ENCODE measurements at places on chromosomes 7 and 10. TPM values are rescaled to one million over a fixed set of nuclear protein-coding genes. Genes with fewer than 3 reads are reported as not detected.

The PTPRE gene
- 26.0 TPM for polyA plus RNA-seq

The ZNF804B gene
- not detected for polyA plus RNA-seq

The BMPR1A gene
- 6.4 TPM for polyA plus RNA-seq

The LRMDA gene
- not detected for polyA plus RNA-seq

The LMOD2 gene
- not detected for polyA plus RNA-seq

The VGF gene
- not detected for polyA plus RNA-seq

The FRAT1 gene
- polyA plus RNA-seq = 13.3 TPM

The ZSCAN21 gene
- polyA plus RNA-seq = 8.2 TPM

The C10orf105 gene
- polyA plus RNA-seq = 0.23 TPM

The CSGALNACT2 gene
- polyA plus RNA-seq = 23.7 TPM

The FAM24B gene
- 8.5 TPM for polyA plus RNA-seq

The HOXA2 gene
- not detected for polyA plus RNA-seq

The PRLHR gene
- not detected for polyA plus RNA-seq

The ZNF503 gene
- not detected for polyA plus RNA-seq

The PIK3AP1 gene
- polyA plus RNA-seq = 37.0 TPM

The HTR5A gene
- polyA plus RNA-seq = not detected

The TMEM130 gene
- polyA plus RNA-seq = not detected

DNA sequence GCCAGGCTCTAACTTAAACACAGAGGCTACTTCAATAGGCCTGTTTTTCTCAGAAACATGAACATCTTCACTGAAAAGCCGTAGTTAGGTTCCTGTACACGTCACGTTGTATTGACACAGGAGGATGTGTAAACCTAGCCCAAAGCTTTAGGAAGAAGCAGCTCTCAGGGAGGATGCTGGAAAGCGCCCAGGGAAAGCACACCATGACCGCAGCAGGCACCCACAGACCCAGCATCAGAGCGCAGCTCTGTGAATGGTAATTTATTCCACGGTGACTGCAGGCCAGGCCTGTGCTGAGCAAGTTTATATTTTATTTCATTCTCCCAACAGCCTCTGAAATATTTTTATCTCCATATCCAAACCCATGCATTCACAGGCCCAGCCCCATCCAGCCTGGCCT is 51.1 kb downstream of the ASB13 start:
- DNase-seq = no peak

- no peak for DNase-seq
Observed at GRCh38 chr7:36310897-36311296, 78.8 kb upstream of the ANLN start.

DNA sequence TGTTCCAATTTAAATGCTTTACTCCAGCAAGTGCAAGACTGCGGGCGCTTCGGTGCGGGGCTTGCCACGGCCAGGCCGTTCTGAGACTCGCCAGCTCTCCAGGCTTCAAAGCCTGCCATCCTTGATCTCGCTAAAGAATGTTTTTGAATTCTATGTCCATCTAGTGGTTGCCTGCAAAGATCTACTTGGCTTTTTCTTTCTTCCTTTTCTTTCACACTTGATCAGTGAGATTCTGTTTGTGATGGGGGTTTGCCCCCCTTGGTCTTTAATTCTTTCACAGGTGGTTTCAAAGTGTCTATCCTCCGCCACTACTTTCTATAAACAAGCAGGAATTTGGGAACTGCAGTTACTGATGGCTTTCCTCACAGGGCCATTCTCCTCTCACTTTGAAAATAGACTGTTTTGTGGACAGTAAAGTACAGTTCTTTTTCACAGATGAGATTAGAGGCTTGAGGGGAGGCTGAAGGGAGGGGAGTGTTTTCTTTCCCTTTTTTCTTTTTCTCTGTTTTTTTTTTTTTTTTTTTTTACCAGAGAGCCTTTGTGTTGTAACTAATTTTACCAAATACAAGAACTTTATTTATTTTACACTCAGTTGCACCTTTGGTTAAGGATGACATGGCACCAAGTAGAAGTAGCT is 15.2 kb upstream of the FBXW4 start:
- no peak for DNase-seq

- DNase-seq = no peak
Observed at GRCh38 chr7:155529346-155529745, 17.0 kb downstream of the CNPY1 start.

GRCh38 chr10:132738454-132739224 is 47.3 kb downstream of the NKX6-2 start:
- no peak for DNase-seq

DNA sequence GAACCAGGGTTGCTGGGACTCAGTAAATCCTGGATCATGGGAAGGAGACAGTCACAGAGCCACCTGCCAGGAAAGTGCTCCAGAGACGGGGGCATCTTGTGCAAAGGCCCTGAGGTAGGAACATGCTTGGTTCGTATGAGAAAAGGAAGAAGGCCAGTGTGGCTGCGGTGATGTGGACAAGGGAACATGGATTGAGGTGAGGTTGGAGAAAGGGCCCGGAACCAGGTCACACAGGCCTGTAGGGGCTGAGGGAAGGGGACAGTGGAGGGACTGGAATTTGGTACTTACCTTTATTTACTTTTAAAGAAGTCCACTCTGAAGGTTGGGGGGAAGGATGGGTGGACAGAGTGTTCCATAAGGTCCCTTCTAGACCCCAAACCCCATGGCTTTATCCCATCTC is 32.9 kb upstream of the CXCL12 start:
- no peak for DNase-seq

DNA sequence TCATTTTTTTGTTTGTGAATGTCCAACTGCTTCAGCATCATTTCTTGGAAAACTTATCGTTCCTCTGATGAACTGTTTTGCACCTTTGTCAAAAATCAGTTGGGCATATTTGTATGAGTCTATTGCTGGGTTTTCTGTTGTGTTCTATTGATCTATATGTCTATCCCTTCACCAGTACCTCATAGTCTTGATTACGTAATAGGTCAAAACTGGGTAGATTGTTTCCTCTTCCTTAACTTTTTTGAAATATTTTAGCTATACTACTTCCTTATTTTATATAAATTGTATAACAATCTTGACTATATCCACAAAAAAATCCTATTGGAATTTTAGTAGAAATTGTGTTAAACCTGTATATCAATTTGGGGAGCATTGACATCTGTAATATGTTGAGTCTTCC is 104.1 kb upstream of the PALS2 start:
- no peak for DNase-seq

DNA sequence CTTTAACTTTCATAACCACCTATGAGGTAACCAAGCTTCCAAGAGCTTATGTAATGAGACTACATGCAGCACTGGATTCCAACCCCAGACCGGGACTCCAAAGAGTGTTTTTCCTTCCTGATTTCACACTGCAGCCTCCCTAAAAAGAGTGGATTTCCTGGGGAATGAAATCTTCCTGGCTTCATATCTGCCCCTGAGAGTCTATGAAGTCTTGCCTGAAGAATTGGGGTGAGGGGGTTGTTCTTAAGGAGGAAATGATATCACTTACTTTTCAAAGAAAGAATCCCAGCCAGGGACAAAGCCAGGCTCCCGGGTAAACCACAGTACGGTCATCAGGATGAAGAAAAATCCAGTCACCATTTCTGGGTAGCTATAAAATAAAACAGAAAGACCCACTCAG is 29.7 kb downstream of the STMP1 start:
- DNase-seq = no peak

DNA sequence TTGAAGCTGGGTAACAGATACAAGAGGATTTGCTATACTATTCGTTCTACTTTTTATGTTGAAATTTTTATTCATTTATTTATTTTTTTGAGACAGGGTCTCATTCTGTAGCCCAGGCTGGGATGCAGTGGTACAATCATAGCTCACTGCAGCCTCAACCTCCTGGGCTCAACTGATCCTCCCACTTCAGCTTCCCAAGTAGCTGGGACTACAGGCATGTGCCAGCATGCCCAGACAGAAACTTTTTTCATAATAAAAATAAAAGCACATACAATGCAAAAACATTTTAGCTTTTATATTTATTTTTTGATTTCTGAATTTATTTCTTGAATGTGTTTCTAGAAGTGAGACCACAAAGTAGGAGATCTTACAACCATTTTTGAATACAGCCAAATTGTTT is 71.2 kb downstream of the FANK1 start:
- no peak for DNase-seq

GRCh38 chr10:17232276-17232960 is 4.4 kb downstream of the VIM start:
- no peak for DNase-seq

- no peak for DNase-seq
Observed at GRCh38 chr10:119022846-119023552, 6.5 kb upstream of the NANOS1 start.

DNA sequence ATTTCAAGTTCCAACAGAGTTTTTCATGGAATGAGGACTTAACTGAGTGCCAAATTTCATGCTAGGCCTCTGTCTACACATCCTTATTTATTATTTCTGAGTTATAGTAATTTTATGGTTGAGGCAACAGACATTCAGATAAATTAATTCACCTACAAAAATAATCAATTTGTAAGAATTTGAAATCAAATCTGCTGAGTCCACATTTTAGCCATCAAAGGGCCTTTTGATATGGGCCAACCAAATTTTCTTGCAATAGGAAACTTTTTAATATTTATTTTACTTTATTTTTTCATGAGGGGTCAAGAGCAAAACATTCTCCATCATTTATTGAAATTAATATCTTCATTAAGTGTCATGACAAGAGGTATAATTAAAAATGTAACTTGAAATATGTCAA is 875.5 kb downstream of the NRG3 start:
- DNase-seq = no peak

DNA sequence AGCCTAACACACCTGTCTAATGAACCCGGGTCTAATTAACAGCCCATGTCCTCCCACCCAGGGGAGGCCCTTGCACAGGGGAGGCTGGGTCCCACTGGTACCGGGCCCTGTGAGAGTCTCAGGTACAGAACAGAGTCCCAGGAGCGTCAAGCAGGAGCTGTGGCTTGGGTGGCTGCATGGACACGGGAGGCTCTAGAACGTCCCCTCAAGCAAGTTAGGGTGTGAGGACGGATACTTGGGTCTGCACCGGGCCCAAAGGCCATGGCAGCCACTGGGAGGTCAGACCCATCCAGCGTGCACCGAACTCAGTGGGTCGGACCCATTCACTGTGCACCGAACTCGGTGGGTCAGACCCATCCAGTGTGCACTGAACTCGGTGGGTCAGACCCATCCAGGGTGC is 309.7 kb downstream of the DNAJB6 start:
- DNase-seq = no peak

GRCh38 chr7:22480523-22481075 is 19.4 kb downstream of the STEAP1B start:
- no peak for DNase-seq

GRCh38 chr10:128779416-128779815 is 653.2 kb upstream of the MKI67 start:
- no peak for DNase-seq

DNA sequence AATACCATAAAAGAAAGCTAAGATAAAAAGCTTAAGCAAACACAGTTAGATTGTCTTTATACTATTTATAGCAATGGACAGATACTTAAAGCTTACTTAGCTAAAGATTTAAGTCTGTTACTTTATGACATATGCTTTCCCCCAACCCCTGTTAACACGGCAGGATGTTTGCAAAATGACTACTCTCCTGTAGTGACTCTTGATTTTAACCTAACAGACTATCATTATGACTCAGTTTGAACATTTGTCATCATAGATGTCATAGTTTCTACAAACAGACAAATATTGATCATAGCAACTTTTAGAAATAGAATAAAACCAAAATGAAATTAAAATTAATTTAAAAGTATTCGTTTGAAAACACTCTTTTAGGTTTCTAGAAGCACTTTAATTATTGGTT is 7.8 kb upstream of the COMMD3 start:
- DNase-seq = no peak

DNA sequence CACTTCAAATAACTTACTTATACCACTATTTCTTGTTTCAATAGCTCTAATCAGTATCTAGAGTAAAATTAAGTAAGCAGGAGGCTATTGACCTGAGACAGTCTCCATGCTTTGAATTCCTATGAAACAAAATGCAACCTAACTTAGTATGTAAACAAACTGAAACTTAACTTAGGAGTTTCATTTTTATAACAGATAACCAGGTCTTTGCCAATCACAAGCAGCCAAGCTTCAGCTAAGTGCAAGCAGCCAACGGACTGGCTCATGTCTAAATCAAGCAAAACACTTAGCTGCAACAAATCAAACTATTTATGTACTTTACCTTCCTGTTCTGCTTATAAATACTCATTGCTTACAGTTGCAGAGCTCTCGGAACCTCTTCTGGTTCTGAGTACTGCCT is 4.4 kb upstream of the GSTK1 start:
- no peak for DNase-seq

DNA sequence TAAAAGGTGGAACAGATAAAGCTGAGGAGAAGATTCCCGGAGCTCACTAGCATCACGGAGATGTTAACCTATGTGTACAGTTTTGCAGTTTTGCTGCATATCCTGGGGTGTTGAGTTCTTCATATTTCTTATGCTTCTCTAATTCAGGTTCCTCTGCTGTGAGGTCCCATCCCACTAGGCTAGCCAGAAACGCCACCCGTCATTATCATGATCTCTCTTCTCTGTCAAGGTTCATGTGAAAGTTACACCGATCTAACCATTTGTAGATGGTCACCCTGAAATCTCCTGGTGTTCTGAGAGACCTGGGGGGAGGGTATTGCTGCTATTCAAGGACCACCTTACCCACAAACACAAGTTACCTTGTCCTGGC is 136.3 kb downstream of the CCDC71L start:
- no peak for DNase-seq

Measured in CD8-positive, alpha-beta memory T cell (primary cell).